ENCODE measurements at places on chromosomes 16 and 17.

- no peak for DNase-seq
Measured at GRCh38 chr17:1126250-1126797, 53.5 kb downstream of the ABR start.

- DNase-seq: no peak
Measured at GRCh38 chr16:85712801-85713200, 24.0 kb upstream of the GINS2 start.

- no peak for DNase-seq
Measured at GRCh38 chr16:72262711-72263110, 90.8 kb upstream of the PMFBP1 start.

DNA sequence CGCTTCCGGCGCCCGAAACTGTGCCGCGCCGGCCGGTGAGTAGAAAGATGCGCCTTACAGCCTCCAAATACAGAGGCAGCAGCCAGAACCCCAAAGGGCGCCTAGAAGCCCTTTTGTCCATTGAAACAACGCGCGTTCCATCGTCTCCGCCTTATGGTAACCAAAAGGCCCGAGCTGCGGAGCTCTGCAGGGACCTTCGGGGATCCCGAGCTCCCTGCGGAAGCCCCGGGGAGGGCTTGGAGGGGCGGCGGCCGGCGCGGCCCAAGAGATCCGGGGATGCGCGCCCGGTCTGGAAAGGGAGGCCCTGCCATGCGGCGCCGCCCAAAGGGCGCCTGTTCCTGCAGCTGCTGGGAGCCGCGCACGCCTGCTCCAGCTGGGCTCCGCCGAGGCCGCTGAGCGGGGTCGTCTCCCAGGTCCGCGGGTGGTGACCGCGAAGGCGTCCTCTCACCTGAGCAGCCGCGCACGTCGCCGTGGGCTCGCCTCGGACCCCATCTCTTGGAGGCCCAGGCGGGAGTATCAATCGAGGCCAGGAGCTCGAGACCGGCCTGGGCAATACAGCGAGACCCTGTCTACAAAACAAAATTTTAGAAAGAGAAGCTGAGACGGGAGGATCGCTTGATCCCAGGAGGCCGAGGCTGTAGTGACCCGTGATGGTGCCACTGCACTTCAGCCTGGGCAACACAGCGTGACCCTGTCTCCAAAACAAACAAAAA is 742 bp upstream of the FBXO31 start:
- no peak for DNase-seq

GRCh38 chr17:75228305-75228704 is 22.8 kb downstream of the NUP85 start:
- DNase-seq: no peak

- DNase-seq: no peak
Measured at GRCh38 chr17:4100883-4101756, 41.7 kb downstream of the ZZEF1 start.

DNA sequence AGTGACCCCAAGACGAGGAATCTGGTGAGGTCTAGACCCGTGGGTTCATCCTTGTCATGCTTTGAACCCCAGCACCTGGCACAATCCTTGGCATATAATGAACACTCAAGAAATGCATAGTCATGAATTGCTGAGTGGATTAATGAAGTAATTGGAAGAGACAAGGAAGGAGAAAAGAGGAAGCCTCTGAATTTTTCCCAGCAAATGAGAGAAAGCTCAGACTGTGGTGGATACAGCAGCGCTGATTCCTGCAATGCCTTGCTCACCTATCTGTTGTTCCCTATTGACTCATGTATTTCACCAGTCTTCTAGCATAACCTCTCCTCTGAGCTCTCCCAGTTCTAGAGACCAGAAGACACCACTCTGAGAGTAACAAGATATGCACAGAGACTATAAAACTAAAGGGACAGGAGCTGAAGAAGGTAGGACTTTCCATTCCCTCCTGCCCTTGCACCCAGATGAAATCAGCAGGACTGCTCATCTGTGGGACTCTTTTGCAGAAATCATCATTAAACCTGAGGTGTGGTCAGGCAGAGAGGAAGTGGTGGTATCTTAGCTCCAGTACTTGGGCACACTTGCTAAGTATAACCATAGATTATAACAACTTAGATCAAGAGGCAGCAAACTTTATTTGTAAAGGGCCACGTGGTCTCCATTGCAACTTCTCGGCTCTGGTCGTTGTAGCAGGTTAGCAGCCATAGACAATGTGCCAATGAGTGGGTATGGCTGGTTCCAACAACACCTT is 102.8 kb downstream of the MAF start:
- DNase-seq: no peak

DNA sequence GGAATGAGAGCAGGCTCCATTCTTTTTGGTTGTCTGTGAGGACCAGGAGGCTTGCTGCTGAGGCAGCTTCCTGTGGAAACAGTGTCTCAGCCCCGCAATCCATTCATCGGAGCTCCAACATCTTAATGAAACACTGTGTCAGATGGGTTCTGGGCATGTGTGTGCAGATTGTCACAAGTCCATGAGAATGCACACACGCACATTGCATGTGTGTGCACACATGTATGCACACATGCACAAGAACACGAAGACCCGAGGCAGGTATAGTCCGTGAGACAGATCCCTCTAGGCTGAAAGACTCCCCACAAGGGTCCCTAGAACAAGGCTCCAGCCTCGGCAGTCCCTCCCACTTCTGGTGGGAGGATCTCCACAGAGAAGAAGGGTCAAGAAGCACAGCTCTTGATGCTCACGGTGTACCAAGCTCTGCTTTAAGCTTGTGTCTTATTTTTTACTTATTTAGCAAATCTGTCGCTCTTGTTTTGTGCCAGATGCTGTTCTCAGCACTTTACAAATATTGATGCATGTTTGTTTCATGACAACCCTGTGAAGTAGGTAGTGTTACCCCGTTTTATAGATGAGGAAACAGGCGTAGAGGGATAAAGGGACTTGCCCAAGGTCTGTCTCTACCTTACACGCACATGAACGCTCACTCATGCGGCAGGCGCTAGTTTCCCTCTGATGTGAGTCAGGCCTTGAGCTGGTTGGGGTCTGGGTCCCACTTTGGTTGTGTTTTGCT is 213.1 kb downstream of the SEC14L1 start:
- no peak for DNase-seq

GRCh38 chr17:5055543-5055942 is 20.3 kb upstream of the SLC52A1 start:
- no peak for DNase-seq

DNA sequence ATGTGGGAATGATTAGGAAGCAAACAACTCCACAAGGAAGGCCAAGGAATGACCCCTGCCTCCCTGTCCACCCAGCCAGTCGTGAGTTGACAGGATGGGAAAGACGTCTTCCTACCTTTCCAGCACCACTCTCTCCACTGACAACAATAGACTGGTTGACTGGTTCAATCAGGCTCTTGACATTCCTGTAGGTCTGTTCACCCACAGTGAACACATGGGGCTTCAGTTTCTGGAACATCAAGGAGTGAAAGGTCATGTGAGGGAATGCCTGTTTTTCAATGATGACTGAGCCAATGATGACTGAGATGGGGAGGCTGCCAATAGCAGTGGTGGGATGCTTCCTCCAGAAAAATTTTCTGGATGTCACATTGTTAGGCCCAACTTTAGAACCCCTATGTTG is 9.6 kb downstream of the MYO19 start:
- DNase-seq: no peak

GRCh38 chr16:84048270-84048669 is 5.7 kb upstream of the SLC38A8 start:
- no peak for DNase-seq

GRCh38 chr17:59786213-59786535 is 78.7 kb downstream of the VMP1 start:
- DNase-seq: no peak

DNA sequence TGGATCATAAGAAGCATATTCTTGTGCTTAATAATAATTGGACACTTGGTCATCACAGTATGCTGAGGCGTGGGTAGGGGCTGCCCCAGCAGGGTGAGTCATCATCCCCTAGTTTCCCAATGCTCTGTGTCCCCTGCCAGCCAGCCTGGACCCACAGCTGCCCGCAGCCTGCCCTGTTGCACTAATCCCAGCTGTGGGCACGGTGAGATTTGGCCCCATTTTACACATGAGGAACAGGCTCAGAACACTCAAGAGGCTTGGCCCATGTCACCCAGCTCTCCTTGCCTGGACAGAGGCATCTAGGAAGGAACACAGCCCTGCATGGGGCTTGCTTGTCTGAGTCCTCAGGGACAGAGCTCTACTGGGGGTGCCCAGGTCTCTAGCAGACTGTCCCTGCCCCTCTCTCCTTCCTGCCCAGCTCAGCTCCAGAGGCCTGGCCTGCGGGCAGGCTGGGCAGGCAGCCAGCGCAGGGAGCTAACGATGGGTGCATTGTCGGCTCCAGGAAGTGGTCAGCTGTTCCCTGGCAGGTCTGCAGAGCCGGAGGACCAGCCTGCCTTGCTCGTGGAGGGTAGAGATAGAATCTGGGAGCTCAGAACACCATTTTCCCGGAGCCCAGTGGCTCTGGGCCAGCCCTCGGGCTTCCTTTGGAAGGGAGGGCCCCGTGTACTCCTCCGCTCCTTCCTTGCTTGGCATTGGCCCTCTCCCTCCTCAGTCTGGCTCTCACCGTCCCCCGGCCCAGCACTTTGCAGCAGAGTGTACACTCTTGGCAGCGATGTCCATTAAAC is 189.4 kb downstream of the RAB11FIP4 start:
- DNase-seq: no peak

GRCh38 chr17:56157845-56158244 is 4.6 kb downstream of the ANKFN1 start:
- no peak for DNase-seq

- DNase-seq: no peak
Measured at GRCh38 chr17:65742403-65743307, 181.2 kb upstream of the AXIN2 start.

DNA sequence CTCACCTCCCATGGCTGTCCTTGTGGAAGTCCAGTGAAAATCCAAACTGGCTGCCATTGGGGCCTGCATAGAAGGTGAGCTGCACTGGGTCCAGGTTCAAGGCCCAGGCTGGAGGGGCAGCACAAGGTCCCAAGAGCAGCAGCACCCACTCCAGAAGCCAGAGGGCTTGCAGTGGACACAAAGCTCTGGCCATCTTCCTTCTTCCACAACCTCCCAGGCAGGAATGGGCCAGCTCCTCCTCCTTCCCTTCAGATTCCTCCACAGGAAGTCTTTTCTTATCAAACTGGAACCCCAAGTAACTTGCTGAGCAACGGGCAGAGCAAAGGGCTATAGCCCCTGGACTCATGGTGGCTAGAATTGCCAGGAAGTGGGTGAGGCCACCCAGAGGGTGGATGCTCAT is at the start of gene ITGA2B:
Gene ITGA2B, minus strand, starts transcription at position 369 of the 400 bp plus-strand sequence. Its CDS starts 176 bp downstream, at position 193.
- DNase-seq: no peak

- no peak for DNase-seq
Measured at GRCh38 chr16:75279305-75279704, 27.9 kb upstream of the BCAR1 start.

- peak; percentile 74 for DNase-seq
Measured at GRCh38 chr17:1627982-1628855, at the start of gene SLC43A2. Gene SLC43A2 (minus strand): TSS chr17:1628834. CDS start chr17:1627874, 960 bp downstream.

DNA sequence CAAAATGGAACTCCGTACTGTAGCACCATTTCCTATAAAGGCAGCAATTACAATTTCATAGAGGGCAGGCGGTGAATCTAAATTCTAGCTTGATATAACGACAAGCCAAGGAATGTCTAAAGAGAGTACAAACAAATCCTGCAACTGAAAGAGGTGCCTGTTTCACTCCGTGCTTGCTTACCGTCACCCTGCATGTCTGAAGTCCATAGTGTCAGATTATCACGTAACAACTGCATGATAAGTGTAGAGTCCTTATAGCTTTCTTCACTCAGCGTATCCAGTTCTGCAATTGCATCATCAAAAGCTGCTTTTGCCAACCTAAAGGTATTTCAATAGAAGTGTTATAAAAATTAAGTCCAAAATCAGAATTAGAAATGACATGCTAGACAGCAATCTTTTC is 46.0 kb downstream of the YWHAE start:
- DNase-seq: no peak

DNA sequence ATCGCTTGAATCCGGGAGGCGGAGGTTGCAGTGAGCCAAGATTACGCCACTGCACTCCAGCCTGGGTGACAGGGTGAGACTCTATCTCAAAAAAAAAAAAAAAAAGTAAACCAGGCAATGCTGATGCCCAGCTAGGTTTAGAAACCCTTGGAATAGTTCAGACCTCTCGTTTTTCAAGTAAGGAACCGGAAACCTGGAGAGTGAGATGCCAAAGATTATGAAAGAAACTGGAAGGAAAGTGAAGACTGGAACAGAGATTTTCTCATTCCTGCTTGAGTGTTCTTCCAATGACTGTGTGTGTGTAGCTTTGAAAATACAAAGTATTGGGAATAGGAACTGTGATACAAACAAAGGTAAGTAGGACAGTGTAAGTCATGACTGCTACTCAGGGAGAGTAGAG is 35.7 kb downstream of the MYH3 start:
- DNase-seq: no peak

- no peak for DNase-seq
Measured at GRCh38 chr16:24906199-24906808, 60.5 kb downstream of the SLC5A11 start.

DNA sequence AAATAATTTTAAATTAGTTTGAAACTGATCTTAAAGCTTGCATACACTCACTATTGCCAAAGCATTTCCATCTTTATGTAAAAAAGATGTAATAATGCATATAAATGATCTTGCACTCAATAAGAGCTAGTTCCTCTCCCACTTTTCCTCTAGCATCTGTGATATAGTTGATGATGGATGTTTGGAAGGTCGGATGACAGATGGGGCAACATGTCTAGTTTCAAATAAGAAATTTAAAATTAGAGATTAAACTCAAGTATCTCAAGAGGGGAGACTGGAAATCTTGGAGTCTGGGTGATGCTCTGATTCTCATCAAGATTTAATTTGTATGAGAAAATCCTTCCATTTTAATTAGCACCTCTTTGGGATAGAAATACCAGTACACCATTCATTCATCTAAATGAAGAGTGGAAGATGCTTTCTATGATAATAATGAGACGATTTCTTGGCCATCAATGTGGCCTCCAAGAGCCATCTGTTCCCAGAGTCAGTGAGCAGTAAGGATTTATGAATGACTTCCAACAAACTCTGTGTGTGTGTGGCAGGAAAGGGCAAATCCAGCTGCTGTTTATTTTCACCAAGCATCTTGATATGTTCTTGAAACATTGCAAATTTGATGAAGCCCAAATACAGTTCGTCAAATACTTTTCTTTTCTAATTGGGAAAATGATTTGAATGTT is 616.3 kb upstream of the CDH8 start:
- no peak for DNase-seq

- no peak for DNase-seq
Measured at GRCh38 chr16:65260746-65261145, 138.9 kb upstream of the CDH11 start.

- DNase-seq: no peak
Measured at GRCh38 chr17:69679829-69680228, 265.3 kb downstream of the MAP2K6 start.

- no peak for DNase-seq
Measured at GRCh38 chr17:43410557-43411368, 12.0 kb downstream of the ARL4D start.

- no peak for DNase-seq
Measured at GRCh38 chr16:25413975-25414374, 156.3 kb upstream of the ZKSCAN2 start.

DNA sequence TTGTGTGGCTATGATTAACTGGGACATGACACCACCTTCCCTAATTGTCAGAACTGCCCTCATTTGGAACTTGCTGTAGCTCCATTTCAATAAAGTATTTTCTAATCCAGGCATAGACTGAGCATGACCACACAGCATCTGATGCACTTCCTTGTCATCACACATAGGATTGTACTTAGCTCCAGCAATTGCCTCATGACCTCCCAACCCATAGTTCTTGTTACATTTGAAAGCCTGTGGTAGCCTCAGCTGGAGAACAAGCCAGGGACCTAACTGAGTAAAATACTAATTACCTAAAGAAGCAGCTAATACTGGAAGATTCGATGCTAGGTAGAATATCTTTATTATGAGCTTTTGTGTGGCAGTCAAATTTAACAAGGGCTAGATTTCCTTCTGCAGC is 187.3 kb upstream of the KIF2B start:
- DNase-seq: no peak

Measured in stimulated activated naive CD4-positive, alpha-beta T cell (primary cell).